ENCODE measurements at places on chromosomes 2 and 18.

DNA sequence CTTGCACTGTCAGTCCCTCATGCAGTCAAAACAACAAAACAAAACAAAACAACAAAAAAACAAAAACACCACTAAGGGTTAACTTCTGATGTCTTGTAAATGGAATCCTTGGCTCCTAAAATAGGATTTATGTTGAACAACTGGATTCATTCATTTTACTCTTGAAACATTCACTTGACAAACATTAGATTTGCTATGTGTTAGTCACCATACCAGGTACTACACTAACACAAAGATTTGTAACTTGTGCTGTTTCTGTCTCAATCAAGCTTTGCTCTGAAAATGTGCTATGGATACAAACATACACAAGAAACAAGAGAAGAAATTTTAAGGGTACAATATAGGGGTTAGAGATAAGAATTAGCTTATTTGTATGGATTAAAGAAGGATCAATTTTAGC lies 812.8 kb downstream of the LRP1B start:
- no peak for DNase-seq

DNA sequence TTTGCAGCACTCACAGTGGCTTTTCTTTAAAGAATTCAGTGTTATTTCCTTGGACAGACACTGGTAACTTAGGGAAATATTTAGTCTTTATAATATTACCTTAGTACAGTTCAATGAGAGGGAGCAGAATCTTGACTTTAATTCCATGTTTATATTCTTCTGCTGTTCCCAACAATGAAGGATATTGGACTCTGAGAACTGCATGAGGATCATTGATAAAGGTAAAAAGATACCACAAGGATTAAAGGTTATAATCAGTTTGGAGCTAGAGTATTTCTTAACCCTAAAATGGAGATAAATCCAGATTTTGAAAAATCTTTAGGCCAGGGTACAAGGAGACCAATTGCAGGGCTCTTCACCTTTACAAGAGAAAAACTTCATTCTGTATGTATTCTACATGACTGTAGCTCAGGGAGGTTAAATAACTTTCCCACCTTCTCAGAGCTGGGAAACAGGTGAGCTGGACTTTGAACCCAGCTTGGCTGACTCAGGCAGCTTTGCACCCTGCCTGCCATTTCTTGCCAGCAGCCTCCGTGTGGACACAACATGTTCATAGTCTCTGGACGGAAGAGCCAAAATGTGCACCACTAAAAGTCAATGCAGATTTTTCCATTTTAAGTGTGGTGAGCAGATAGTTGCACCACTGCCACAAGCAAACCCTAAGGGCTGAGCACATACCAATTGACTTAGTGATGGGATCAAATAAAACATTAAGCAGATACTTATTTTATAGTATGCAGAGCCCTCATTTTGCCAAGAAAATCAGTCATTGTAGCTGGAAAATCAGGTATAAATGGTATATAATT lies 26.7 kb downstream of the UPP2 start:
- no peak for DNase-seq

DNA sequence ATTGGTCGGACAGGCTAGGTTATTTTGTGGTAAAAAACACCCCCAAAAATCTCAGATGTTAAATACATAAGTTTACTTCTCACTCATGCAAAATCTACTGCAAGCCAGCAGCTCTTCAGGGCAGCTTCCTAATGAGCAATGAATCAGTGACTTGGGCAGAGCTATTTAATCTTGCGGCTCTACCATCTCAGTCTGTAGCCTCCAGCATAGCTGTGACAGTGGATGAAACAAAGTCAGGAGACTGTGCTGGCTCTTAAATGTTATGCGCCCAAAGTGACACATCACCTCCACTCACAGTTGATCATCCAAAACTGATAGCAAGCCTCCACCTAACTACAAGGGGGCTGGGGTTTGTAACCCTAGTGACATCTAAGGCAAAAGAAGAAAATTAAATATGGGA lies 571.9 kb downstream of the METTL4 start:
- DNase-seq: no peak

- DNase-seq: no peak
Measured at GRCh38 chr2:233654501-233654900, 17.2 kb upstream of the UGT1A9 start.

DNA sequence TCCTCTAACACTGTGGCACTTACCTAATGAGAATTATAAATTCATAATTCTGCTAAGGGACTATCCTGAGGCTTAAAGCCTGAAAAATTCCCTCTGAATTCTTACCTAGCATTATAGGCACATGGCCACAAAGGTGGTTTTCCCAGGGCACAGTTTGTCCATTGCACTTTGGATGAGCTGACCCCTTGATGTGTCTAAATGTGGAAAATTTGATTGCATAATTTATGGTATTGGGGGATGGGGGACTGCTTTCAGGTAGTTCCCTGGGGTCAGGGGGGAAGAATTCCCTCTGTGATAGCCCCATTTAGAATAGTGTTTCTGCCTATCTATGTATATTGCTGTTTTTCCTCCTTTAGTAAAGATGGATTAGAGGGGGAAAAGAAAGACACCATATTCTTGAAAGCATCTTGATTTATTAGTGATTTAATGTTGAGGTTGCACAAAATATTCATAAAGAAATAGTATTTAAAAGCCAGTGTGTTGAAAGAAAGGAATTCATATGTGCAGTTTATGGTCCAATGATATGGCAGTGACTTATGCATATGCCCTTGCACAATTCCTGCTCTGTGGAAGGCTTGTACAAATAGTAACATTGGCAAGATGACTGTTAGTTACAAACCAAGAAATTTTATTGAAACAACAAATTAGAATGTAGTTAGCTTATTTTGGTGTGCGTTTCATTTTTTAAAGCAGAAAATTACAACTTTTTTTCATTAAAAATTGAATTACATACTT lies 8.7 kb upstream of the HTR2B start:
- no peak for DNase-seq

- DNase-seq: no peak
Measured at GRCh38 chr18:41751161-41751560, 203.9 kb upstream of the PIK3C3 start.

- DNase-seq: no peak
Measured at GRCh38 chr2:240048237-240048636, 5.1 kb downstream of the OR6B3 start.

DNA sequence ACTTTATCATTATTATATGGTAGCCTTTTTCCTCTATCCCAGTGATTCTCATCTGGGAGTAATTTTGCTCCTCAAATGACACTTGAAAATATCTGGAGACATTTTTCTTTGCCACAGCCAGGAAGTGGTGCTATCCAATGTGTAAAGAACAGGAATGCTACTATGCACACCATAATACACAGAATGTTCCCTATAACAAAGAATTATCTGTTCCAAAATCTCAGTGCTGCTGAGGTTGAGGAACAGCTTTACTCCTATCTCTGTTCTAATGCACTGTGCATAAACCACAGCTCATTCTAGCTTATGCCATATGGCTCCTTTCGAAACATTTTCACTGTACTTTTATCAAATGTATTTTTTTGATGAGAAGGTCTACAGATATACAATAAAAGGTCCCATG lies 1231.2 kb upstream of the CELF4 start:
- DNase-seq: no peak

DNA sequence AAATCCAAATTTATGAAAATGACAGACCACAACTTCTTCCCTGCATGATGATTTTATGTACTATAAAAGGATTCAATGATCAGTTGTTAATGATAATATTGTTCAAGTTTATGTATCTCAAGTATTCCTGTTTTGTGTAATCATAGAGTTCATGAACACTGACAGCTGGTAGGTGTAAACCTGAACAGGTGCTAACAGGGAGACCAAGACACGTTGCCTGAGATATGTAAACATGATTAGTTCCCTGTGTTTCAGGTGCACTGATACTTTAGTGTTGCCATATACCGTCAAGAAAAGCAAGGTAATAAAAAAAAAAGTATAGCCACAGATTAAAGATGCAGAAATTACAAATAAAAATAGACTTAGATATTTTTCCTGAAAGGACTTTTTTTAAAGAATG lies 131.8 kb downstream of the BAZ2B start:
- no peak for DNase-seq

GRCh38 chr2:31654241-31654640 lies 73.5 kb upstream of the SRD5A2 start:
- no peak for DNase-seq

DNA sequence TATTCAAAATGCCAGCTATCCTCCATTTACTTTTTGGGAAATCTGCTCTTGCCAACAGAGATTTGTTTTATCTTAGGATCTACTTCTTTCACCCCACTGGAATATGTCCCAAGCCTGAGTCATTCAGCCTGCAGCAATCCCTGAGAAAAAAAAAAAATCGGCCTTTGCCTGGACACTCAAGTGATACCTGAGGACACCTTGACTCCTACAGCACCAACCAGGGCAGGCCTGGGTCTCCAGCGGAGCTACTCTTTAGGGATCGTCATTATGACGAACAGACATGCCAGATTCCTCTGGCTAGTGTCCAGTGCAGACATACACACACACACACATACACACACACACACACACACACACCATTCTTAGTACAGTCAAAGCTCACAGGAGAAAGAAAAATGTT lies 2.2 kb upstream of the UGT1A6 start:
- DNase-seq: no peak

- DNase-seq: no peak
Measured at GRCh38 chr2:126658319-126658904, 2.5 kb downstream of the GYPC start.

DNA sequence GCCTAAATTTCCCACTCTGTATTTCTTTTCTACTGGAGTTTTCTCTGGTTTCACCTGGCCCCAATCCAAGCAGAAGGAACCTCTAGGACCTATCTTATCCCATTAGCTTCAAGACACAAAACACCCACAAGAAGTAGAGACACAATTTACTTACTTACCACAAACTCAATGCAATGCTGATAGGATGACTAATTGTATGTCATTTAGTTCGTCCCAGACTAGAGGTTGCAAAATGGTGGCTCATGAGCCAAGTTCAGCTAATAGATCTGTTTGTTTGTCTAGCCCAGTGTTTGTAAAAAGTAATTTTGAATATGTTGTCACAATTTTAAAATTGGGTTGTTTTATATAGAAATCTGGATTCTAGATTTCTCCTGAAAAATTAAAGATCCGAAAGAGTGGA lies 34.7 kb upstream of the ZSWIM2 start:
- DNase-seq: no peak

DNA sequence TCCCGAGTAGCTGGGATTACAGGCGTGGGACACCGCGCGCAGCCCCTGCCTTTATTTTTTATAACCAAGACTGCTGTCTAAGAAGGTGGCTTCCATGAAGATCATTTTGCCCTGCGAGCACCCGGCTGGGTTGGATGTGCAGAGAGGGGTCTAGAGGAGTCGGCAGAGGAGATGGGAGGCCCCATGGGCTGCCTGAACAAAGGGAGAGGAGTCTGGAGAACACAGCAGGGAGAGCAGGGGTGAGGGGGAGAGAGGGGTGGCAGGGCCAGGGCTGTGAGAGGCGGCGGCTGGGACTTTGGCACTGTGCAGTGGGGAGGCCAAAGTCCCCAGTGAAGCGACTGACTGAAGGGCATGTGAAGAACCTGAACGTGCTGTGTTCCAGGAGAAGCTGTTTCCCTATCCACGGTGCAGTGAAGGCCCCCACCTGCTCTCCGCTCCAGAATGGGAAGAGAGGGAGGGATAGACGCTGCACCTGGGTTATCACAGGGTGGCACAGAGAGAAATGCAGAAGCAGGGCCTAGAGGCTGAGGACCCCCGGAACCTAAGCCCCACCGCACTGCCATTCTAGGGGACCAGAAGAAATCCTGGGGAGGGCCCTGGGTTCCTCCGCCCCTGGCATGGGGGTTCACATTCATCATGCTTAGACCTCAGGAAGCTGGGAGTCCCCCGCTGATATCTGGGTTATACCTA lies 24.8 kb upstream of the FOSL2 start:
- DNase-seq: no peak

- no peak for DNase-seq
Measured at GRCh38 chr2:219916726-219917440, 289.5 kb downstream of the SLC4A3 start.

DNA sequence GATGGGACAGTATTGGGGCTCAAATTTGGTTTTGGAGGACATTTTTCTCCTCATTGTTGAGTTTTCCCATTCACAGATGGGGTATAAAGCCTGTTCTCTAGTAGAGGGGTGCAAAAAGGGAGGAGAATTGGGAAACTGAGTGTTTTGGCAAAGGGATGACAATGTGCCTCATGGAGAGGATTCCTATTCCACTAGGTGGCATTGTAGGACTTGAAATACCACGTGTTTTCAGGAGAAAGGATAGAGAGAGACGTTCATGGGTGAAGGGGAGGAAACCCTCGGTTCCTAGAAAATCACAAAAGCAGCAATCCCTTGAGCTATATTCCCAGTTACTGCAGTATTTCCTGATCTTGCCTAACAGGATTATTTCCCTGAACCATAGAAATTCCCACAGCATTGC lies 113.7 kb upstream of the SRD5A2 start:
- no peak for DNase-seq

- no peak for DNase-seq
Measured at GRCh38 chr2:43225788-43226557, 433 bp downstream of the ZFP36L2 start.

DNA sequence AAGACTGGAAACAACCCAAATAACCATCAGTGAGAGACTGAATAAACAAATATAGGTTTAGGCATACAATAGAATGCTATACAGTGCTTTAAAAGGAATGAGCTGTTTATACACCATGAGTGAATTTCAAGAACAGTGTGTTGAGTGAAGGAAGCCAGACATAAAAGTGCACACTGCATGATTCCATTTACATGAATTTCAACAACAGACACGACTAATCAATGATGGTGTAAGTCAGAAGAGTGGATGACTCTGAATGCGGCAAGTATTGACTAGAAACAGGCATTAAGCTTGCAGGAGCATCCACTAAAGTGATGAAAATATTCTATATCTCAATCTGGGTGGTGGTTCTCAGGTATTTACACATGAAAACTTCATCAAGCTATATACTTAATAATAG lies 142.7 kb upstream of the SLC39A10 start:
- no peak for DNase-seq

Measured in stimulated activated CD4-positive, alpha-beta T cell treated with anti-CD3 and anti-CD28 coated beads, Interleukin-12 subunit alpha, Interleukin-12 subunit beta, amount 100 ng/mL, for 48 hours (primary cell).